Endothelial cell of umbilical vein (primary cell): ENCODE measurements at places on chromosomes 1 and 21.

GRCh38 chr1:113369699-113370098 is 20.6 kb upstream of the MAGI3 start:
- DNase-seq = no peak

DNA sequence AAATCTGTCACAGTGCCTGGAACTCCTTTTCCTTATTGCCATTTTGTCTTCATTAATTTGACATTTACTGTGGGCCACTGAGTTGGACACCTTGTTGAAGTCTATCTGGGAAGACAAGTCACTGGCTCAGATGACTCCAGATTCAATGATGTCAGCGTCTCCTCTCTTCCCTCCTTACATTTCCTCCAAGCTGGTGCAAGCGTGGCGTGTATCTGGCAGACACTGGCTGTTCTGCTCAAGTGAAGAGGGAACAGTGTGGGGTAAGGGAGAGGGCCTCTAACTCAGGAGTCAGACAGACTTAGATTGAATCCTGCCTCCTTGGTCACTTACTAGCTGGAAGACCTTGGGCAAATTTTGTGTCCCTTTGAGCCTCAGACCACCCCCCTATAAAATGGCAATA is 8.7 kb upstream of the ZNF691 start:
- no peak for DNase-seq

DNA sequence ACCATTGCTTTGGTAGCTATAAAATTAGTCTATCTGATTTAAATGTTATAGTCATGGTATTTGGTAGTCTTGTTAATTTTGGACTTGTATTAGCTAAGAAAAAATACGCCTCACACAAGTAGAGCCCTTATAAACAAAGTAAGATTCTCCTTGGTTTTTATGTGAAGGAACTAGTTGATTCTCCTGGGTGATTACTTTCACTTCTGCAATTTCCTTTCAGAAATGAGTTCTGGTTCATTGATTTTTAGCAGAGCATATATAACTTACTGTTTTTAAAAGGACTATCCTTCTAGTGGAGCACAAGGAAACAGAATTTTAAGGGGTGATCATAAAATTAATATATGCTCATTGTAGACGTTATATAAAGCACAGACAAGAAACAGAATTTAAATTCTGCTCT is 120.1 kb downstream of the BACH1 start:
- no peak for DNase-seq

DNA sequence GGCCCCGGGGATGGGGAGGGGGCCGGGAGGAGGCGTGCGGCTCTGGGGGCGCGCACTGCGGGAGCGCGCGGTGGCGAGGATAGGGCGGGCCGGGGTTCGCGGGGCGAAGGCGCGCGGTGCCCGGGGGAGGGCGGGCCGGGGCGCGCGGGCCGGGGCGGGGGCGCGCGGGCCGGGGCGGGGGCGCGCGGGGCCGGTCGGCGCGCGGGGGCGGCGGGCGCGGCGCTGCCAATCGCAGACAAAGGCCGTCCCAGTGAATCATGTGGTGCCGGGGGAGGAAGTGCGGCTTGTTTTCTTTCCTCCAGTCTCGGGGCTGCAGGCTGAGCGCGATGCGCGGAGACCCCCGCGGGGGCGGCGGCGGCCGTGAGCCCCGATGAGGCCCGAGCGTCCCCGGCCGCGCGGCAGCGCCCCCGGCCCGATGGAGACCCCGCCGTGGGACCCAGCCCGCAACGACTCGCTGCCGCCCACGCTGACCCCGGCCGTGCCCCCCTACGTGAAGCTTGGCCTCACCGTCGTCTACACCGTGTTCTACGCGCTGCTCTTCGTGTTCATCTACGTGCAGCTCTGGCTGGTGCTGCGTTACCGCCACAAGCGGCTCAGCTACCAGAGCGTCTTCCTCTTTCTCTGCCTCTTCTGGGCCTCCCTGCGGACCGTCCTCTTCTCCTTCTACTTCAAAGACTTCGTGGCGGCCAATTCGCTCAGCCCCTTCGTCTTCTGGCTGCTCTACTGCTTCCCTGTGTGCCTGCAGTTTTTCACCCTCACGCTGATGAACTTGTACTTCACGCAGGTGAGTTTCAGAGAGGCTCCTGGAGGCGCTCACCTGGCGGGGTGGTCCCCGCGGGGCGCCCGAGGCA is at the start of gene GPR137B:
TSS of gene GPR137B (plus strand) at position 287 of the 851 bp plus-strand sequence. CDS start at position 371, 84 bp downstream.
- peak; percentile 55 for DNase-seq

DNA sequence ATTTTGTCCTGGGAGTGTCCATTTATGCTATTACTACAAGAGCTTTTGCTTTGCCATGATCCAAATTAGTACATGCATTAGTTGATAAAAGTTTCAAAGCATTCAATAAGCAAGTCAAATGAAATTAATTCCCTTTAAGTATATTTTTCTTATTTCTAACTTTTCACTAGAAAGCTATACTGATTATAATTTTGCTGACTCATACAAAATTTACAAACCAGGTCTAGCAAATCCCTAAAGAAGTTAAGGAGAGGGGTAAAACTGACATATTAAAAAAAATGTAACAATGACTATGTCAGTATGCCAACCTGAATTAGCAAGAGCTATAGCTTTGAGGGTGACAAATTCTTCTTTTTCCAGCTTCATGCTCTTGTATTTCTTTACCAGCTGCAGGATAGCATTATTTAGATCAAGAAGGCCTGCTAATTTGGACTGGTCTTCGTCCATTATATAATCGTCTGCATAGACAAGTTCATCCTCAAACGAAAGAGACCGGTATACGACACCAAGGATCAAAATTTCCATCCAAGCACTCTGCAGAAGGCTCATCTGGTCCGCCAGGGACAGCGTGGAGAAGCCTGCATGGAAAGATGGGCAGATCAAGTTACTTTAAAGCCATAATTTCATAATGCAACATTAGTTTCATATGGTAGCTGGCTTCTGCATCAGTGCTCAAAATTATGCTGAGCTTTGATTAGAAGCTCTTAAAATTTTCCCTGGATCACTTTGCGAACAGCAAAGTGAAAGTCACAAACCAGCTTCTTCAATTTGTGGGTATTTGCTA is 95.8 kb upstream of the USH2A start:
- no peak for DNase-seq

GRCh38 chr1:172004671-172005070 is 163.4 kb downstream of the DNM3 start:
- no peak for DNase-seq

- no peak for DNase-seq
Measured at GRCh38 chr1:37734629-37735591, 30.0 kb downstream of the EPHA10 start.

GRCh38 chr1:20785907-20786252 is 1.2 kb downstream of the HP1BP3 start:
- no peak for DNase-seq

DNA sequence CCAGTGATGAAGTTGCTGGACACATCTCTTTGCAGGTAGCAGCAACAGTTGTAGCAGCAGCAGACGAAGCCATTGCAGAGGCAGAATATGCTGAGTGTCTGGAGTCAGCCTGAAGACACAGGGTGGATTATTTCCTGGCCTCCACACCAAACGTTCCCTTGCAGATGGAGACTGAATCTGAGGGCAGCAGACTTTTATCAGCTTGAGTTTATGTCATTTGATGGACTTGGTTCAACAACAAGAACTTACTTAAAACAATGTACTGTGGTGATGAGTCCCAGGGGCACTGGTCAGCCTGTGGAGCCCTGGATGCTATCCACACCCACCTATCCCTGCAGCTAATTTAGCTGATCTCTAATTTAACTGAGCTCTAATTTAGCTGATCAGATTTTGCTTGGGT is 17.1 kb upstream of the MPZL1 start:
- no peak for DNase-seq

DNA sequence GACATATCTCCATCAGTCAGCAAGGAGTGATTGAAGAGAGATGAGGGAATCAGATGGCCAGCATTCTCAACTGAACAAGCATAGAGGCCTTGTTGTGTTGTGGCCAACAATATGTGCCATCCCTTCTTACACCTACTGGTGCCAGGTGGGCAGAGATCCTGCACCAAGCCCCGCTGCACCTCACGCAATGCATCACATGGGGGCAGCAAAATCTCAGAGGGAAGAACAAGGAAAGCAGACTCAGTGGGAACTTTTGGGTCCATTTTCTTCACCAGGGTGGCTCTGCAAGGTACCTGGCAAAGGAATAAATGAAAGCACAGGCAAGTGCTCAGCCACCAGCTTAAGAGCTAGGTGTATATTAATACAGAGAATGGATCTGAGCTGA is 33.2 kb downstream of the HSD3B2 start:
- DNase-seq = no peak

DNA sequence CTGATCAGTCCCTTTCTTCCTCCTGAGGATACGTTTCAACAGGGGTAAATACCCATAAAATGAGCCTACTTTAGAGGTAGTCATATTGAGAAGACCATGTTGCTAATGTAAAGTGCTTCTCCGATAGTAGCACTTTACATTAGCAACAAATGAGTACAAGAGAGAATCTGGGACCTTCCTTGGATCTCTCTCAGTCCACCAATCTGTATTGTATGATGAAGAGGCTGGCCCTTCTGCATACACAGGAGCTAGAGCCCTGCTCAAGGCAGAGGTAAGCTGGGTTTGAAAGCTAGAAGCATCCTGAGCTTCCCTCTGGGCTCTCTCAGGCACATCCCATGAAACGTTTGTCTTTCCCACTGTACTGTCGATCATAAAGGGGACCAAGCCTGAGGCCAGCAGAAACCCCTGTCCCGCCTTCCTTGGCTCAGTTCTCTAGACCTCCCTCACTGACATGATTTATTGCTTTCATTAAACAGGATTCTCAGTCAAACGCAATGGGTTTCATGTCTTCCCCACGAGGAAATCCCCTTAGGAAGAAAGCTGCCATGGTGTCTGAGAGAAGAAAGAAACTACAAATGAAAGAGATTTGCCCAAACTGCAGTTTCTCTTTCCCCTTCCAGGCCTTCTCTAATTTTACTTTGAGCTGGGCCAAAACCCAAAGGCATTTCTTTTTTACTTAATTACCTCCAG is 62.8 kb upstream of the BCAR3 start:
- no peak for DNase-seq

DNA sequence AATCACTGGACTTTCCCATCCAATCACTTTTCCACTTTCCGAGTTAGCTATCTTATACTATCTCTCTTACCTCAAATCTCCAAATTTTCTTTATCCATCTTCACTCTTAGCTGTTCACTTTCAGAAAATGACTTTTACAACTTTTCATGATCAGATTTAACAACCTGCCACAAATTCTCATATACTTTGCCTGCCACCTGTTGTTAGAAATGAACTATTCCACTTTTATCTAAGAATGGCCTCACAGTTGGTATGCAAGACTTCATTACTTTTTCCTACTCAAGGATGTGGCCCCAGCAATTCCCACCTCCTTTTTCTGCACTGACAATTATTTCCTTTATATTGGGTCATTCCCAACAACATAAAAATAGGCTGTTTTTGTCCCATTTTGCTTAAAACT is 93.6 kb upstream of the DEPDC1 start:
- DNase-seq = peak; percentile 2

DNA sequence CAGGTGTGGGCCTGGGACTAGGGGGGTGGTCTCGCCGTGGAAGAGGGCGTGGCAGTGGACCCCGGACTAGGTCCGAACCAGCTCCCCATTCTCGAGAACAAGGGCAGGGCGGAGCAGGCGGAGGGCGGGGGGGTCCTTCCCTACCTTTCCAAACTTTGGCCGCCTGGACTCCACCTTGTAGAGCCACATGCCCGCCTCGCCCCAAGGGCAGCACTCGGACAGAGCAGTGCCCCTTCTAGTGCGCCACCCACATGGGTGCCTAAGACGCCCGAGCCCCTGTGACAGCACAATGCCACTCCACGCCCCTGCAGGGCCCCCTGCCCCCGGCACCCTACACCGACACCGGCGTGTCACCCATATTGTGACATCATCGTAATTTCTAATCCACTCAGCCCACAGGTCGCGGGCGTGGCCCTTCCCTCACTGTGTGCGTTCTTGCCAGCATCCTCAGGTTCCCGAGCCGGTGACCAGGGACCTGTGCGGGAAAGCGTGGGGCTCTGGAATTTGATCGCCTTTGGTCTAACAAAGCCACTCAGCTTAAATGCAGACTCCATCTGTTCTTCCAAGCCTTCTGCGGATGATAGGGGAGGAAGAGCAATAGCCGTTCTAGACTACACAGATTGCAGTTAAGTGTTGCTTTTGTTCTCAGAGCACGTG is 553 bp upstream of the STMN1 start:
- no peak for DNase-seq

DNA sequence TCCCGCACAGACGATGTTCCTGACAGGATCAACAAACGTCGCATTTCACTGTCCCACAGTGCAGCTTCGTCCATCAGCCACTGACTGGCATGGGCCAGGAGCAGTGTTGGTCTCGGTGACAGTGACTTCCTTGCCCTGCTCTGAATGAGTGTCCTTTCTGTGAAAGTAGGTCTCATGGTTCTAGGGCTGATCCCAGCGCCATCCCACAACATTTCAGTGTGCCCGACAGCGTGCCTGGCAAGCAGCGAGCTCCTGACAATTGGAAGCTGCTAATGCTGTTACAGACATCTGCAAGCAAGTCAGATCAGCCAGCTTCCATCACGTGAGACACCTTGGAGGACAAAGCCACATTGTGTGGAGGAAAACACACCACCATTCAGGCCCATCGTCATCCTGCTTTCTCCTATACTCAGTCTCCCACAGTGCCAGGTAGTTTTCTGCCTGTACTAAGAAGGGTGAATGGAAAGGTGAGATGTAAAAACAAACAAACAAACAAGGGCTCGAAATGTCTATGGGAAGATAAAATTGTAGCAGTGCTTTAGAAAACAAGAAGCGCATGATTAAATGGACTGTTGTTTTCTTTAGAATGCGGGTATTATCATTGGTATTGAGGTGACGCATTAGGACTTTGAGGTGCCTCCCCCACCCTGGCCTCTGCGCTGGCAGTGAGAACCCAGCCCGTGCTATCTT is 21.9 kb downstream of the ERRFI1 start:
- DNase-seq = no peak

GRCh38 chr1:23963617-23964234 is 4.1 kb downstream of the PNRC2 start:
- no peak for DNase-seq

GRCh38 chr1:170698301-170699275 is 34.7 kb downstream of the PRRX1 start:
- DNase-seq = peak; percentile 57

DNA sequence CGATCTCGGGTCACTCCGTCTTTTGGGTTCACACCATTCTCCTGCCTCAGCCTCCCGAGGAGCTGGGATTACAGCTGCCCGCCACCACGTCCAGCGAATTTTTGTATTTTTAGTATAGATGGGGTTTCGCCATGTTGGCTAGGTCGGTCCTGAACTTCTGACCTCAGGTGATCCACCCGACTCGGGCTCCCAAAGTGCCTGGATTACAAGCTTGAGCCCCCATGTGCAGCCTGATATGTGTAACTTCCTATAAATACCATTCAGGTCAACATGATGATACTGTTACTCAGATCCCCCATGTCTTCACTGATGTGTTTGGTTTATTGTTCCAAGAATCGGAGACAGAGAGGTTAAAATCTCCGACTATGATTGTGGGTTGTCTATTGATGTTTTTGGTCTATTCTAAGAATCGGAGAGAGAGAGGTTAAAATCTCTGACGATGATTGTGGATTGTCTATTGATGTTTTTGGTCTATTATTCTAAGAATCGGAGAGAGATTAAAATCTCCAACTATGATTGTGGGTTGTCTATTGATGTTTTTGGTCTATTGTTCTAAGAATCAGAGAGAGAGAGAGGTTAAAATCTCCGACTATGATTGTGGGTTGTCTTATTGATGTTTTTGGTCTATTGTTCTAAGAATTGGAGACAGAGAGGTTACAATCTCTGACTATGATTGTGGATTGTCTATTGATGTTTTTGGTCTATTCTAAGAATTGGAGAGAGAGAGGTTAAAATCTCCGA is 17.0 kb downstream of the C1orf159 start:
- DNase-seq = no peak

GRCh38 chr1:3744646-3745045 is 7.6 kb upstream of the CCDC27 start:
- DNase-seq = no peak
